ENCODE measurements at places on chromosomes 5 and 9.
A peak's percentile ranks its signal among the peaks of the same experiment; 100 is the strongest.

GRCh38 chr9:134736791-134737497 lies 95.3 kb downstream of the COL5A1 start:
- DNase-seq = no peak

DNA sequence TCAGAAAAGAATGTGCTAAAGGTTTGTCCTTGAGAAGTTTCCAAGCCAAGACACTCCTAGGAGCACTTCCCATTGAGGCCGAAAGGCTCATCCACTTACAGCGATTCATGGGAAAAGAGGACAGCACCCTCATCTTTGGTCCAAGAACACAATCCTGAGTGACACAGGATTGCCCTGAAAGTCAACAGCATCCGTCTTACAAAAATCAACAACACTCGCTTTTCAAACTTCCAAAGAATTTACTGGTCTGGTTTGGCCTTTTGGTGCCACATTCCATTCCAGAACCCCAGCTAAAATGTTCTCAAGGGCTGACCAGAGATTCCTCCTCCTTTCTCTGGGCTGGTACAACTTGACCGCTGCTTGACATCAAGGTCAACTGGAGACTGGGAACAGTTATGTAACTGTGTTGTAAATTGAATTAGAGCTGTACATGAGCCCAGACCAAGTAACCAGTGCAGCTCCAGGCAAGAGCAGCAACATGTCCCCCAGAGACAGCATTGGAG lies 415.8 kb upstream of the PIK3R1 start:
- peak; percentile 74 for DNase-seq

DNA sequence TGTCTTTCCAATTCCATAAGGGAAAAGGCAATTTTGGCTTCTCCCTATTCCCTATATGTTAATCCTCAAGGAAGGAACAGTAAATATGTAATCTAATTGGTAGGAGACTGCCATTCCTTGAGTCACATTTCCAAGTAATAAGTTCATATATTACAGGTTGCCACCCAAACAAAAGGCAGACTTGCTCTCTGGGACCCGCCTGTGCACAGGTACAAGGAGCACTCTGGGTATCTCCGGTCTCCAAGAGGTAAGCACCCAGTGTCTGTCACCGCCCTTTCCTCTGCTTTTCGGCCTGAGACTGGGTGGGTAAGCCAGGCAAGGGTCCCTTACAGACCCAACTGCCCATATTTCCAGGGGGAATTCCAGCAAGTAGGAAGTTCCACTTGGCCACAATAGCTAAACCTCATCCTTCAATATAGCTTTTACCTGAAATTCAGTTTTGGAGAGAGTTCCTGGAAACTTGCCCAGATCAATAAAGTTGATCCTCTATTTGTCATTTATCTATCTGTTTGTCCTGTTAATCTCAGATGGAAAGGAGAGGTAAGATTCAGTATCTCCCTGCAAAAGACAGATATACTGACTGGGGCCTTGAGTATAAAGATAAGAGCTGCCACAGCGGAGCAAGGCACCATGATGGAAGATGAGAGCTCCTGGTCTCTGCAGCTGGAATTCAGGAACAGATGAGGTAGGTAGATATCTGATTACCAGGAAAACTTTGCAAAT lies 81.8 kb downstream of the SUSD1 start:
- DNase-seq = no peak

GRCh38 chr9:37038943-37039464 lies 4.9 kb upstream of the PAX5 start:
- DNase-seq = no peak

GRCh38 chr5:145471831-145472612 lies 363.1 kb downstream of the PRELID2 start:
- DNase-seq = peak; percentile 31

DNA sequence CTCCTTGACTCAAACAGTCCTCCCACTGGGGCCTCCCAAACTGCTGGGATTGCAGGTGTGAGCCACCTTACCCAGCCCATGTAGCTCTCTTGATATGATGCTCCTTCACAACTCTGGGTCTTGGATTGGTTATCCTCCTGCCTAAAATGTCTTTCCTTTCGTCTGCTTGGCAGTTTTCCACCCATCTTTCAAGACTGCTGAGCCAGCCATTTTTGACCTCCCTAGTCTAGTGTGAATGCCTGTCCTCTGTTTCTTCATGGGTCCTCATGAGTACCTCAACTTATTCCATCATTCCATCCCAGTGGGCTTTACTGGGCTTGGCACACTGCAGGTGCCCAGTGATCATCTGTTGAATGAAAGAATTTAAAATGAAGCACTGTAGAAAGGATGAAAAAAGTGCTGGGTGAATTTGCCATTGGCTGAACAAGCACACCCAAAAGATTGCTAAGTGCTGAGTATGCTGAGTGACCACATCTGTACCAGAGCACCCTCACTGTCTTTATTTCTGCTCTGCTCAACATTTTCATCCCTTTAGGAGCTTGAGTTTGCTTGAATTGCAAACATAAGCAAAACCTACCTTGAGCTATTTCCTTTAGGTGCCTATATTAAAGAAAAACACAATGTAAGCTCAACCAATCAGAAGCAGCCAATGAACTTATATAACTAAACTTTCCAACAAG lies 84.8 kb upstream of the FAM169A start:
- DNase-seq = peak; percentile 25

GRCh38 chr9:136847088-136847825 lies 2.0 kb upstream of the PHPT1 start:
- DNase-seq = peak; percentile 88

- no peak for DNase-seq
These were observed 70.6 kb upstream of the GLIS3 start for GRCh38 chr9:4370501-4370900.

GRCh38 chr5:169171515-169171914 lies 129.4 kb downstream of the SLIT3 start:
- no peak for DNase-seq

DNA sequence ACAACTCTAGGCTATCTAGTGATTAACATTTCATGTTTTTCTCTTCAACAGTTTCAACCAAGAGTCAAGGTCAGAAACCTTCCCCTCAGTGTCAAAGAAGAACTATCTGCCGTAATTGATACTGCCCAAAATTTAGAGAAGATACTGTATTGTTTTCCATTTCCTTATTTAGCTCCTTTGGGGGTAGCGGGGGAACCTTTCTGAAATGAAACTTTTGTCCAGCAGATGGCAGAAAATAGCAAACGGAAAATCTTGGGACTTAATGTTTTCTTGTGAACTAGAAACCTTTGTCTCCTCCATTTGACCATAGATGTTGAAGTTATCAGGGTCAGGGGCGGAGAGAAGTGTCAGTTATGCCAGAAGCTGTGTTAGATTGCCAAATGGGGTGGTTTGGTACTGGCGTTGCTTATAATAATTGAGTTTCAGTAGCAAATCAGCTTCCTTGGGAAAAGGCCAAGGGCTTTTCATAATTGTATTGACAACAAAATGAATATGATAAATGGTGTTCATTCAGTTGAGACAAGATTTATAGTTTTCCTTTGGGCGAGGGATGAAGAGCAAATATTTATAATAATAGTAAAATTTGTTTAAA lies 101.7 kb upstream of the TLX3 start:
- DNase-seq = peak; percentile 85

GRCh38 chr5:176627582-176627981 lies 2.8 kb downstream of the SNCB start:
- no peak for DNase-seq

GRCh38 chr5:97726106-97726505 lies 543.1 kb upstream of the RIOK2 start:
- no peak for DNase-seq

DNA sequence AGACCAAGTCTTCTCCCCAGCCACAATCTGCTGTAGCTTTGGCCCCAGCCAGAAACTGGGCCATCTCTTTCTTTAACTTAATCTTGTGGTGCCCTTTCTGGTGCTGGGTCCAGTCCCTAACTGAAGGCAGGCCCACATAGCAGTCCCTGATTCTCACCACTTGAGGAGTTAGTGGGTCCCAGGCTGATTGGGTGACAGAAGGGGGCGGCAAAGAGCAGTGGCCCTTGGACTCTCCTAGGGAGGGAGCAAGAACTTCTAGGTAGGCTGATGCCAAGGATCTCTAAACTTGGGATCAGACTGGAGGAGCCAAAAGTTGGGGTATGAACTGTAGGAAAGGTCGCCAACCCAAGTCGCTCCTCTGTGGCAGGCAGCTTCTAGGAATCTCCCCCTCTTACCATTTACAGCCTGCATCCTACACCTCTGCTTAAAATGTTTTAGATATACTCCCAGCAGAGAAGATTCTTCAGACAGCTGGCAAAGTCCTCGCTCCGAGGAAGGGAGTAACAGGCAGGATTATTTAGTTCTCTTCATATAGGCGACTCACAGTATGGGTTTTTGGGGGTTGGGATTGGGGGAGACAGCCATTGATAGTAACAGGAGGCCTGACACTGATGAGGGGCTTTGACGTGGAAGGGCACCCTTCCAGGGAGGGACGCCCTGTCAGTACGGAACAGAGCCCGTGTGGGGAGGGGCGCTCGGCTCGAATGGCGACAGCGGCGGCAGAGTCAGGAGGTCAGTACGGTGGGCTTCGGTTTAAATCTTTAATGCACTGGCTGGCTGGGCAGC lies 2.0 kb upstream of the CCL27 start:
- peak; percentile 86 for DNase-seq

- no peak for DNase-seq
These were observed 17.4 kb upstream of the KCNIP1 start for GRCh38 chr5:170486371-170486770.

- no peak for DNase-seq
These were observed 13.1 kb upstream of the ZNF79 start for GRCh38 chr9:127411122-127411521.

DNA sequence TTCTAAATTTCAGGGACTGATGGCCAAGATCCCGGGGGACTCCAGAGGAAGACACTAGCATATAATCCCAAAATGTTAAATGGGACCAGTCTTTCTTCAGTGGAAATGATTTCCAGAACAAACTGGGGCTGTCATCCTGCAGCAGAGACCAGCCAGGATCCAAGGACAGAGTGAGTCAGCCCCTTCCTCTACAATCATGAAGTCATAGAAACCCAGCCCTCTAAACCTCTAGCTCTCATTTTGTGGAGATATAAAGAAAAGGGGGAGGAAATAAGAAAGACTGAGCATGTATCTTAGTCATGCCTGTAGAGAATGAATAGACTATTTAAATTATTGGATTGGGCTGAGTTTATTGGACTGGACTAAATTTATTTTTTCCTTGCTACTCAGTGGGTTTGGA lies 318.3 kb downstream of the AGTPBP1 start:
- no peak for DNase-seq

- no peak for DNase-seq
These were observed 10.1 kb upstream of the NEURL1B start for GRCh38 chr5:172630986-172631385.

GRCh38 chr9:127980060-127980705 lies 606 bp downstream of the EEIG1 start:
- peak; percentile 61 for DNase-seq

GRCh38 chr9:6564360-6564759 lies 81.2 kb downstream of the GLDC start:
- no peak for DNase-seq

GRCh38 chr5:61167382-61167781 lies 5.1 kb upstream of the SMIM15 start:
- DNase-seq = peak; percentile 58

- DNase-seq = no peak
These were observed 15.4 kb upstream of the ZNF622 start for GRCh38 chr5:16480821-16481538.

DNA sequence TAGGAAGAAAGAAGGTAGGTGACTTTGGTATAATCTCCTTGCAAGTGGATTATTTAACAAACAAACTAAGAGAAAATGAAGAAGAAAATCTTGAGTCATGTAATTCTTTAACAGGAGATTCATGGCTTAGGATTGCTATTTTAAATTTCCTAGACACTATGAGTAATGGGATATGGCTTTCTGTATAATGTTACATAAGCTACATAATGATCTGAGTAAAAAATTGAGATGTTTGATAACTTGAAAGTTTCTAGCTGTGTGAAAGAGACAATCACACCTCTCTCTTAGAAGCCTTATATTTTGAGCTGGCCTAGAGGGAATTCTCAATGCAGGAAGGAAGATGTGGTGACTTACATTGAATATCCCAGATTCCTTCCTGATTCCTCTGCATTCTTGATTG lies 92.5 kb downstream of the CDH9 start:
- peak; percentile 6 for DNase-seq

DNA sequence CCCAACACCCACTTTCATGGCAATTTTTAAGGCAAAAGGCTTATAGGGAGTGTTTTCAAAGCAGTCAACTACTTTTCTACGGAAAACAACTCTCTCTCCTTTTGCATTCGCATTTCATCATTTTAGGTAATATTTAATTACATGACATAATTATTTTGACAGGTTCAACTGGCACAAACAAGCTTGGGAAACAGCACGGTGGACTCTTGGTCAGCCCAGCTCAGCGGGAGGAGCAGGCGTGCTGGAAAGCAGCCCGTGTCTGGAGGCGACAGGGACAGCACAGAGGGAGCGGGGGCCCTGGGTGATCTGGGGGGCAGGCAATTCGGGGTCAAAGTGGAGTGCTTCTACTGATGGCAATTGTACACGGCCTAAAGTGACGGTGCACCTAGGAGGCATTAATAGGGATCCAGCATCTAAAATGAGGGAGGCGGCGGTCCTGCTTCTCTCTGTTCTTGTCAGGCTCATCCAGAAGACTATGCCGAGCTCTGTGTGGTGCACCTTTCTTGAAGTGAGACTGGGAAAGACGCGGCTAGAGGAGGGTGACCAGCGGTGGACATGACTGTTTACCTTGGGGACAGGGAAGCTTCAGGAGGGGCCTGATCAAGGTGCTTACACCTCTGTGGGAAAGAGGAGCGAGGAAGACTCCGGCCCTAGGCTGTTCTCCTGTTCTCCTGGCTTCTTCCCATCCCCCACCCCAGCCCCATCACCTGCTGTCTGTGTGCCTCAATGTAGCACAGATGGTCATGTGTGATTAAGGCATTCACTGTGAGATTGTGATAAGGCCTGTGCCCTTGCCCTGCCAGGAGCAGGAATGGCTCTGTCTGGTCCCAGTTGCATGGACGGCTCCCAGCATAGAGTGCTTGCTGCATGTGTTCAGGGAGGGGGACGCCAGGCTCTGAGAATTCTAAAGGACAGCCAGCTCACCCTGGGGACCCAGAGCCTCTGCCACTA lies 3.4 kb downstream of the MYMK start:
- DNase-seq = no peak

GRCh38 chr5:64838376-64838775 lies 69.6 kb downstream of the CWC27 start:
- DNase-seq = no peak
